SHP77 (cell line): ENCODE measurements at places on chromosomes 12 and 14.

DNA sequence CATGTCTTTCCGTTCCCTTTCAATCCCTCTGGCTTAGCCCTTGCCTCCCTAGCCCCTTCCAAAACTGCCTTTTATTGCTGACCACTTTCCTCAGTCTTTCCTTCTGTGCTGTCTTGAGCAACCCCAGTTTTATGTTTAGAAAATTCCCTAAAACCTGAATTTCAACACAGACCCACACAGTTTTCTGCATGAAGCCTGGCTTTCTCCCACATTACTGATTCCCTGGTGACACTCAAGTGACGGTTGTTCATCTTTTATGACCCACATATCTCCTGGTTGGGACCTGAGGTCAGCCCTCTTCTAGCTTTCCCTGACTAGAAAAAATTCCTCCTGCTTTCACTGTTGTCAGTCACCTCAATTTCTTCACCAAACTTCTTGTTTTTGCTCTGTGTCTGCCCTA is 21.0 kb downstream of the FGD4 start:
- DNase-seq, result no peak

DNA sequence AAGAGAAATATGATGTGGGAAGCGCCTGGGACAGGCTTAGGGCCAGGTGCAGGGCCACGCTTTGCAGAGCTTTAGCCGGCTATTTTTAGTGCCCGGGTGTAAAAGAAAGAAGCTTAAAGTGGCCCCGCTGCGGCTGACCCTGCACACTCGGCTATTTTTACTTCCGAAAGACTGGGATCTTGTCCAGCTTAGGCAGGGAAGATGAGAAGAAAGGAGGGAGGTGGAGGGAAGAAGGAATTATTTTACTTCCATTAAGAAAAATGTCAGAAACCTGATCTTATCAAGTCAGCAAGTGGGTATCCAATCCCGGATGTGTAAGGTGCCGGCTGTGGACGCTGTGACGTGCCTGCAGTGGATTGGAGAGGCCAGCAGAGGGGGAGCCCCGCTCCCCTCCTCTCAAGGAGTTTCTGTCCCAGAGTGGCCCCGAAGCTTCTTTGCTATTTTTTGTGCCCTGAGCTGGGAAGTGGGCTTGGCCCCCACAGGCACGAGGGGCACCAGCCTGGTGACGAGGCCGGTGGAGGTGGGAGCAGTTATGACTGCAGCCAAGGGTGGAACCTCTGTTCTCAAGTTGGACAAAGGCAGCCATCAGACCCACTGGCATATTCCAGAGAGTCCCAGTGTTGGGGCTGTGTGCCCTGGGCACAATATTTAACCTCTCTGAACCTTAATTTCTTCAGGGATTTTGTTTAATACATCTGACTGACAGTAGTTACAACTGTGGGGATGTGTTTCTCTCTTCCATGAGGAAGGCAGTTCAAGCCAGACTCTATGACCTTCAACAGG is 97.7 kb downstream of the ESRRB start:
- DNase-seq, result peak; percentile 56

- no peak for DNase-seq
Observed at GRCh38 chr12:65663648-65664047, 160.6 kb upstream of the HMGA2 start.

GRCh38 chr12:10088955-10089900 is 9.6 kb downstream of the CLEC1A start:
- DNase-seq, result no peak

- DNase-seq, result peak; percentile 8
Observed at GRCh38 chr14:81990312-81990761, 456.7 kb upstream of the SEL1L start.

DNA sequence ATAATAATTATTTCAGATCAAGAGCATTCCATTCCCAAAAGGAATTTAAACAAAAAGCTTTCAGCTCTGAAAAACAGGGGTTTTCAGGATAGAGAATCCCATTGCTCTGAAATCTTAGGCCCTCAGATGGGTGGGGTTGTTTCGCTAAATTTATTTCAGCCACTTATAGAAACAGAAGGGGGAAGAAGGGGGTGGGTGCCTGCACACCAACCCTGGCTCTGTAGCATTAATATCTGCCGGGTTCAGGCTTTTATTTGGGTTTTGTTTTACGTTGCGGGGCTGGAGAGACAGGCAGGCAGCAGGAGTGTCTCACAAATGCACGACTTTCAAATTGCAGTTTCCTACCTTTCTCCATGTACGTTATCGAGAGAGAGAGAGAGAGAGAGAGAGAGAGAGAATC is 12.5 kb upstream of the ZFP36L1 start:
- DNase-seq, result no peak

DNA sequence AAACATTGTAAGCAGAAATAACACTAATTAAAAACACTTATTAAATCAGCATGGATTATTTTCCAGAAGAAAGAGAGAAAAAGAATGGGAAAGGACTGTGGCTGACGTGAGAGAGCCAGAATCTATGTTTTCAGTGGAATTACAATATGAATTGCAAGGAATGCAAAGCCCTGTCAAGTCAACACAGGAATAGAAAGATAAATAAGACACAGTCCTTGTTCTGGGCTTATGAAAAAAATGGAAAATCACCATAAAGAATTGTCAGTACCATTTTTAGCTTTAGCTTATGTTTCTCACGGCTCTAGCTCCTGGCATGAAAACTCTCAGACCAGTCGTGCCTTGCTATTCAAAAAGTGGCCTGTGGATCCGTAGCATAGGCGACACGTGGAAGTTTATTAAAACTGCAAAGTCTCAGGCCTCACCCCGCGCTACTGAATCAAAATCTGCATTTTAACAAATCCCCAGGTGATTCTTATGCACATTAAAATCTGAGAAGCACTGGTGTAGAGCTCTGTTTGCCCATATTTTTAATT is 549.1 kb downstream of the RPS29 start:
- DNase-seq, result no peak

- DNase-seq, result no peak
Observed at GRCh38 chr14:77144412-77145115, 3.0 kb upstream of the ZDHHC22 start.

- DNase-seq, result no peak
Observed at GRCh38 chr14:24908592-24909236, 141.2 kb downstream of the STXBP6 start.

- no peak for DNase-seq
Observed at GRCh38 chr12:128570191-128571065, 253.3 kb downstream of the SLC15A4 start.

- DNase-seq, result no peak
Observed at GRCh38 chr12:24839268-24839791, 109.6 kb downstream of the BCAT1 start.

DNA sequence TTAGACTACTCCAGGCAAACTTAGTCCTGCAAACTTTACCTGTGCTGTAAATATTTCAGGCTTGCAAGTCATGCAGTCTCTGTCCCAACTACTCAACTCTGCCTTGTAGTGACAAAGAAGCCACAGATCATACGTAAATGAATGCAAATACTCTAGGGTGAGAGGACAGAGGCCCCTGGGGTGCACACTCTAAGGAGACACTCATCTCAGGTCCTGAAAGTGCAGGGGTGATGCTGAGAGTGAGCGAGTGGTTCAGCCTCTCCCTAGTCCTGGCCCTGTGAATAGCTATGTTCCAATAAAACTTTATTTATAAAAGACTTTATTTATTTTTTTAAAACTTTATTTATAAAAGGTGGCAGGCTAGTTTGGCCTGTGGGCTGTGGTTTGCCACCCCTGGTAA is 34.9 kb downstream of the HCAR2 start:
- DNase-seq, result no peak

- DNase-seq, result no peak
Observed at GRCh38 chr14:99981806-99982205, 83.4 kb upstream of the EVL start.

GRCh38 chr12:19005257-19005801 is 124.2 kb upstream of the PLEKHA5 start:
- no peak for DNase-seq

- DNase-seq, result no peak
Observed at GRCh38 chr12:32970465-32971110, 74.0 kb upstream of the PKP2 start.

DNA sequence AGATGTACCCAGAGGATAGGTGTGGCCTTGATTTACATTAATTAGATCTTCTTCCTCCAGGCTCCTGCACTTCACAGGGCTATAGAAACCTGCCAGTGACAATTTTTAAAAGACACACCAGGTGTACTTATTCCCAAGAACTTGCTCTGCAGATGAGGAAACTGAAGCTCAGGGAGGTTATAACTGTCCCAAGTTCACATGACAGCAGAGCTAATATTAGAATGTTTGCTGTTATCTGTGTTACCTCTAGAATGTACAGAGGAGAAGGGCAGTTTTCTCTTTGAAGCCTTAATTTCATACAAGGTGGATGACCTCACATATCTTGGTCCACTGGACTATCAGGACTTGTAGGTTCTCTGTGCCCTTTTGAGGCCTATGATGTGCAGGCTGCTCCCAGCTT is 27.7 kb downstream of the RASSF8 start:
- no peak for DNase-seq

- no peak for DNase-seq
Observed at GRCh38 chr14:32324601-32325000, 4.5 kb upstream of the AKAP6 start.

DNA sequence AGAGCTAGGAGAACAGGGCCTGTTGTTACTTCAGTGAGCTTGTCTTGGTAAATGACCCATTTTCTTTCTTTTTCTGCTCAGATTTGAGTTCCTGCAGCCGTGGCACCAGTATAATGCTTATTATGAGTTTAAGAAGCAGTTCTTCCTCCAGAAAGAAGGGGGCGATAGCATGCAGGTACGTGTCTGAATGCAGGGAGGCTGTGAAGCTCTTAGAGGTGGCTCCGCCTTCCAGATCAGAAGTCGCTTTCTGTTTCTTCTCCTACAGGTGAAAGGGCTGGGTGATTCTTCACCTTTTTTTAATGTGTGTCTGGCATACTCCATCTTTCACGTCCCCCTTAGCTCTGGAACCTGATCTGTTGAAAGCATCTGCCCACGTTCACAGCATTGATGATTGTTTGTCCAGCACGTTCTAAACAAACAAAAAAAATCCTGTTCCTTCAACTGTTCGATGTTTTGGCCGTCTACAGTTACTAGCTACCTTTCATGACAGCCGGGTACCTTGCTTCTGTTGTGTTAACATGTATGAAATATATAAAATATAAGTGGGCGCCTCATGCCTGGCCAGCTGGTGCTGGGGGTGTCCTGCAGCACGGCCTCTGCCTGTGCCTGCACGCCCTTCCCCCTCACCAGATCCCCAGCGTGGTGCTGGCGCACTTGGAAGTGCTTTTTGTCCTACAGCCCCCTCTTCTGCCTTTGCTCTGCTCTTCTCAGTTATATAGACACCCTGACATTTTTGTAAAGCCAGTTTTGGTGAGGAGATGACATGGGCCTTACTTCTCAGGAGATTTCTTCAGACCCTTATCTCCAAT is 44.6 kb downstream of the SFSWAP start:
- DNase-seq, result peak; percentile 66

DNA sequence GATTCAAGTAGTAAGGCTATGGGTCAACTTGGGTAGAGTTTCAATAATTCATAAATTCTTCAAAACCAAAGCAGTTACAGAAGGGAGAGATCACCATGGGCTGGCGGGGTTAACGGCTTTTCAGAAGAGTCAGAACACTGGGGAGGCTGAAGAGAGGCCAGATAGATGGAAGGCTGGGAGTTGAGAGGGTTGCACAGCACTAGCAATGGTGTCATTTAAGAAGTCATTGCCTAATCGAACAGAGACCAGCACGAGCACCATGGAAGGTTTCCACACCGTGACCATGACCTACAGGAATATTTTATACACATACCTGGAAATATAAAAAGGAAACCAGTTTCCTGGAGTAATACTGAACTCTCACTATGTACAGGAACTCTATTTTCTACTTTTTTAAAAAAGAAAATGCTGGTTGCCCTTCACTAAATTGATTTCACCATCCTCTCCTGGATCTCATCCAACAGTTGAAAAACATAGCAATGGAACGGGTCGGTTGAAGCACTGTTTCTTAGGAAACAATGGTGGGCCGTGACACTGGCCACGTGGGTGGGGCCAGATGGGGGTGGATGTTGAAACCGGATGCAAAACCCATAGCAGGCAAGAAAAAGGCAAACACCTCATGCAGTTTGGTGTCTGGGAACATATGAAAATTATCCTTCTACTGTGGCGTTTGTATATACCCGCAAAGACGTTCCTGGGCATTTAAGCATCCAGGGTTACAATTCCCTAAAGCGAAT is 38.0 kb upstream of the RIN3 start:
- no peak for DNase-seq

DNA sequence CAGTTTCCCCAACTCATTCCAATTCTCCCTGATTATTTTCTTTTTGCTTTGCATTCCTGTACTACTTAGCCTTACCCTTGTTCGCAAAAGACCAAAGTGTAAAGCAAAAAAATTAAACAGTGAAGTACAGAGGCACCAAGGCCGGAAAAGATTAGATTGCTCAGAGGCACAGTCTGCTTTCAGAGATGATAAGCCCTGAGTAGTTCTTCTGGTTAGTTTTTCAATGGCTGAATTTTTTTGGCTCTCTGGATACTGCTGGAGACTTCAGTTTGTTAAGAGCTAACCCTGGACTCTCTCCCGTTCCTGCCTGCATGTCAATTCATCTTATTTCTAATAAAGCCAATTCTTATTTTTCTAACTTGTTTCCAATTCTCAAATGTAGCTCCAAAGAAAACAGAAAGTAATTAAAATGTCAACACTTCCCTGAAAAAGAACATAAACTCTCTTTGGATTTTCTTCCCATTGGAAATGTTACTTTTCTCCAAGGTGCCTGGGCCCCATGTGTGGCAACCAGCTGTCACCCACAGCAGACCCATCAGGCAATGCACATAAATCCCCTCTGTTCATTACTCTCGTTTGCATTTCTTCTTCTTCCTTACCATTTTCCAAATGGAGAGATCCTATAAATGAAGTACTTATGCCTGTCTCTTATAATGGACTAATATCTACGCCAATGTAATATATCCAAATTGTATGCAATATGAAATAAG is 142.8 kb downstream of the BTG1 start:
- DNase-seq, result no peak

DNA sequence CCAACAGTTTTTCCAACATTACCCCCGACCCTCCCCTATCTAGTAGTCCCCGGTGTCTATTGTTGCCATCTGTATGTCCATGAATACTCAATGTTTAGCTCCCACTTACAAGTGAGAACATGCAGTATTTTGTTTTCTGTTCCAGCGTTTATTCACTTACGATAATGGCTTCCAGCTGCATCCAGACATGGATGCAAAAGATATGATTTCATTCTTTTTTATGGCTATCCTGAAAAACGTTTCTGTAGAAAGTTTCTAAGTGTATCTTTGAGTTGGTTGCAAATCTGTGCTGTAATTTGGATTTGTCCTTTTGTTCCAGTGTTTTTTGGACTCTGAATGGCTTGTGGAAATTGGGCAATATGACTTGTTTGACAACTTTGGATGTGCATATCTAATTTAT is 11.7 kb downstream of the SP1 start:
- DNase-seq, result no peak

DNA sequence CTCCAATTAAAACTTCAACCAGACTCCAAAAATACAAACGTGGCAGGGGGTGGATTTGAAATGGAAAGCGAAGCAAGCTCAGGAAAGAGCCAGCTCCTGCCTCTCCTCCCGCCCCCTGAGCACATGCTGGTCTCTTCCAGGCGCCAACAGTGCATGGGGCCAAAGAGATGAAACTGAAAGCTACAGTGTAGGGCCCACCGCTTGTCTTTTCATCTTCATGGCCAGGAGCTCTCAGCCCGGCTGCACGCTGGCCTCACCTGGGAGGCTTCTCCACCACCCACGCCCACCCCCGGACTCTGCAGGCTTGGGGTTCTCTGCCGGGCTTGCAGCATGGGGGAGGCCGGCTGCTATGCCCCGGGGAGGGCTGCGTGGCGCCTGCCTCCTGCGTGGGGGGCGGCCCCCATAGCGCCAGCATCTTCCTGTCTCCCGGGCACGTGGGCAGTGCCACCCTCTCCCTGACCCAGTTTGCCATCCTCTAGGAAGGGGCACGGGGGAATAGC is 2.0 kb downstream of the RIMBP2 start:
- peak; percentile 9 for DNase-seq

- DNase-seq, result no peak
Observed at GRCh38 chr12:74408601-74409166, 129.0 kb upstream of the ATXN7L3B start.
